ENCODE measurements at places on chromosomes 6 and 20.

- DNase-seq: no peak
Measured at GRCh38 chr6:107611094-107611810, 121.3 kb downstream of the SOBP start.

DNA sequence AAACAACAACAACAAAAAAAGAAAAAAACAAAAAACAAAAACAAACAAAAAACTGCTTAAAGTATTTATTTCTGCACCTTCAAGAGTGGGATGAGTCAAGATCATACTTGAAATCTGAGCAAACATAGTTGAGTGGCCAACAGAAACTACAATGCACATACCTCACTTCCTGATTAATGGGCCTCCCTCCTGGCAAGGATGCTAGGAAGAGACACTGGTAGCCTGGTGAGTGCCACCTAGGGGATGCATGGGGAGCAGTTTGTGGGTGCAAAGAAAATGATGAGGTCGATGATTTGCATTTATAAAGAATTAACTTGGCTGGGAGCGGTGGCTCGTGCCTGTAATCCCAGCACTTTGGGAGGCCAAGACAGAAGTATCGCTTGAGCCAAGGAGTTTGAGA is 808.1 kb downstream of the MAFB start:
- DNase-seq: no peak

DNA sequence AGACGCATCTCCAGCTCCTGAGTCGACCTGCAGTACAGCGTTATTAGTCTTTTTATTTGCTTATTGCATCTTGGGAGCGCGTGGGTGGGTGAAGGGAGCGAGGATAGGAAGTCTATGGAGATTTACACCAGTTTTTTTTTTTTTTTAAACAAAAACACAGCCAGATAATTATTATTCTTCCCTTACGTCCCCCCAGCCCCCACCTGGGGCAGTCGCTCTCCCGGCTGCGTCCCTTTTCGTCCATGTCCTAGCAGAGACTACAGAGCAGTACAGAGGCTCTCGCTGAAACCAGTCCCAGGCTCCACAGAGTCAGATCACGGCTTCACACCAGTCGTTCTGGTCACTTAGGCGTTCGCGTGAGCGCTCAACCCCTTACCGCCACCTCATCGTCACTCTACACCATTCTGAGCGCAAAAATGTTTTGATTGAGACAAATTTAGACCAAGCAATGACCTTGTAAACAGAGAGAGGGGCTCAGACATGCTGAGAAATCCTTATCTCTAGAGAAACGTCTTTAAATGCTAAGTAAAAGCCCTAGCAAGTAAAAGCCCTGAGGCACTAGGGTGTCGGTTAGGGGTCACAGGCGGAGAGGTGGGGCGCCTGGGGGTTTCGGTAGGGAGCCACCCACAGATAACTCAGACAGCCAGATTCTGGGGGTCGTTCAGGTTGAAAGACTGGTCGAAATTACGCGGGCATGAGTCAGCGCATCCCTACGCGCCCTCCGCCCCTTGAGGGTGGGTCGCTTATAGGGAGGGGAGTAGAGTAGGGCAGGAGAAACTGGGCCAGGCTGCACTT is 975 bp upstream of the PPT2 start:
- no peak for DNase-seq

GRCh38 chr6:116472706-116473105 is 11.5 kb downstream of the CALHM6 start:
- DNase-seq: no peak

DNA sequence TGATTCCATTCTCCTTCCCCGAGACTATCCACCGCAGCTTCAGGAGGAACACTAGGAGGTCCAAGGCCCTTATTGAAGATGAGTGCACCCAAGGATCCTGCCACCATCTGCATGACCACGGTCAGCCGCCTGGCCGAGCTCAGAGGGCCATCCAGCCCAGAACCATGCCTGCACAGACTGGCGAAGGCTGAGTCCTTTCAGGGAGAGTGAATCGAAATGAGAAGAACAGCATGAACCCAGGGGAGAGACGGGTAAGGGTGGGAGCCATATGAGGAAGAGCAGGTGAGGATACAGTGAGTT is 26.3 kb downstream of the SERPINB6 start:
- no peak for DNase-seq

GRCh38 chr20:2578475-2579192 is 42.3 kb downstream of the TMC2 start:
- DNase-seq: no peak

DNA sequence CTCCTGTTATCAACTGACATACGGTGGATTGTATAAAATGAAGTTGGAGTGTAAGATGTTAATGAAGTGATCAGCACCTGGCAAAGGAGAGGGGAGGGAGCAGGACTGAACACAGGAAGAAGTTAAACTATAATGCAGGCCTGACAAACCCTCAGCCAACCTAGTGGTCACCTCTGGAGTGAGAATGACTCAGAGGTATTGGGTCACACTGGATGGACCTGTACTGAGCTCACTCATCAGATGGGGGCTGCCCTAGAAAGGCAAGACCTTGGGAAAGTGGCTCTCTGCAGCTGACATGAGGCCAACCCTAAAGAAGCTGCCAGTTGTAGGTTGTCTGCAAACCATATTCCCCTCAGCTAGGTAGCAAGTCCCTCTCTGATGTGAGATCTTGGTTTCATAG is 193.3 kb upstream of the HTR1E start:
- DNase-seq: no peak

GRCh38 chr20:19027971-19028370 is 184.5 kb upstream of the SLC24A3 start:
- no peak for DNase-seq

DNA sequence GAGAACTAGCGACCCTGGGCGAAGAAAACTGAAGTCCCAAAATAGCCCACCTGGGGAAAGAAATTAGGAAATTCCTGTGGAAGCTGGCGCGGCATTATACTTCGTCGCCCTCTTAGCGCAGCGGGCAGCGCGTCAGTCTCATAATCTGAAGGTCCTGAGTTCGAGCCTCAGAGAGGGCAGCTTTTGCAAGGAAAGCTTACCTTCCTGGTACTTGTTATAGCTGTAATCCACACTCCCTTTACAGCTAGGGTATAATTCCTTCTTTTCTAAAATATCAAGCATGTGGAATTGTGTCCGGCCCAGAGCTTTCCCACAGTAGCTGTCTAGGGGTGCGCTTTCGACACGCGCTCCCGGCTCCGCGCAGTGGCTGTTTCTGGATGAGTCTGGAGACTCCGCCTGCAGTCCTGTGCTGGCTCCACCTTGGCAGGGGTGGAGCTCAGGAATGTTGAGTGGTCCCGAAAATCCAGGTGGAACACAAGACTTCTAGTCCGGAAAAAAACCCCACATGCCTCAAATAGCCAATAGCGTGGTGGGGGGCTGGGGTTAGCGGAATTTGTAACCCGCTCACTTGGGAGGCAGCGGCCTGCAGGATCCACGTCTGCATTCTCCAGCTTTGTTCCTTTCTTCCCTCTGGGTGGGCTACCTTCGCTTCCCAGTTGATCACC is 83.7 kb upstream of the ZNF322 start:
- DNase-seq: no peak

DNA sequence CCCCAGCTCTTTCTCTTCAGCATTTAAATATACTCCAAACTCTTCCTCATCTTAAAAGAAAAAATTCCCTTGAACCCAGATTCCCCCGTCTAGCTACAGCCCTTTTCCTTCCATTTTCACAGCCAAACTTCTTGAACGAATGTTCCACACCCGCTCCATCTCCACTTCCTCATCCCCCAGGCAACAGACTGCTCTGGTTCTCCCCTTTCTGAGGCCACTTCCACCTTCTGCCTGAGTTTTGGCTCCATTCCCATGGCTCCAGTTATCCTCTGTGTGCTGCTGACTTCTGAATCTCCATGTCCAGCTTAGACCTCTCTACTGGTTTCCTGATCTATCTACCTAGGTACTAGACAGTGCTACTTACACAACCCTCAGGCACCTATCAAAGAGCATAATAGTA is 106.4 kb downstream of the RALGAPA2 start:
- DNase-seq: no peak

DNA sequence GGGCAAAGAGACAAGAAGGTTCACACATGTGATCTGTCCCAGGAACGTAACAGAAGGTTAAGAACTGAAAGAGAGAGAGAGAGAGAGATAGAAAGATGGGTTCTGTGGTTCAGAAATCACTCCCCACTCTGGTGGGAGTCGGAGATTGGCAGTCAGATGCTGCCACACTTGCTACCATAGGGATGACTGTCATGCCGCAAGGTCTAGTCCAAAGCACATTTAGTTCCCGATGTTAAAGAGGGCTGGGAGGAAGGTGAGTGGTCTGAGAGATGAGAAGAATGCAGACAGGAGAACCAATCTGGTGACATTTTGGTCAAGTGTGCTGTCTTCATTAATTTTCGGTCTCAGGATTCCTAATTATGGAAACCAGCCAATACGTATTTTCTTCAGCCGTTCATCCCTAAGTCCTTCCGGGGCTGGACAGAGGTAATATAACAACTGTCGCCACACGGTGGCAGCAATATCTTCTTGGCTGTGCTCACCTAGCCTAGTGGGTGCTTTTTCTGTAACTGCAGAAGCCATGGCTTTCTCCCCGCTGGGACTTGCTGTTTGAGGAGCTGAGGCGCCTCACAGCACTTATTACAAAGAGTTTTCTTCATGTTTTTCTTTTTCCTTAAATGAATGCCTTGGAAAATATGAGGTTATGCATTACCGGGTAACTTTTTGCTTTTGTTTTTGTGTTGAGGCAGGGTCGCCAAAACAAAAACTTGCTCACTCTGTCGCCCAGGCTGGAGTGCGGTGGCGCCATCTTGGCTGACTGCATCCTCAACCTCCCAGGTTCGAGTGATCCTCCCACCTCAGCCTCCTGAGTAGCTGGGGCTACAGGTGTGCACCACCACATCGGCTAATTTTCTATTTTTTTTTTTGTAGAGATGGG is 46.0 kb downstream of the SLC35D3 start:
- peak; percentile 16 for DNase-seq

GRCh38 chr6:10424040-10424439 is 9.2 kb upstream of the TFAP2A start:
- DNase-seq: no peak

- no peak for DNase-seq
Measured at GRCh38 chr6:6972456-6972855, 135.3 kb upstream of the RREB1 start.

DNA sequence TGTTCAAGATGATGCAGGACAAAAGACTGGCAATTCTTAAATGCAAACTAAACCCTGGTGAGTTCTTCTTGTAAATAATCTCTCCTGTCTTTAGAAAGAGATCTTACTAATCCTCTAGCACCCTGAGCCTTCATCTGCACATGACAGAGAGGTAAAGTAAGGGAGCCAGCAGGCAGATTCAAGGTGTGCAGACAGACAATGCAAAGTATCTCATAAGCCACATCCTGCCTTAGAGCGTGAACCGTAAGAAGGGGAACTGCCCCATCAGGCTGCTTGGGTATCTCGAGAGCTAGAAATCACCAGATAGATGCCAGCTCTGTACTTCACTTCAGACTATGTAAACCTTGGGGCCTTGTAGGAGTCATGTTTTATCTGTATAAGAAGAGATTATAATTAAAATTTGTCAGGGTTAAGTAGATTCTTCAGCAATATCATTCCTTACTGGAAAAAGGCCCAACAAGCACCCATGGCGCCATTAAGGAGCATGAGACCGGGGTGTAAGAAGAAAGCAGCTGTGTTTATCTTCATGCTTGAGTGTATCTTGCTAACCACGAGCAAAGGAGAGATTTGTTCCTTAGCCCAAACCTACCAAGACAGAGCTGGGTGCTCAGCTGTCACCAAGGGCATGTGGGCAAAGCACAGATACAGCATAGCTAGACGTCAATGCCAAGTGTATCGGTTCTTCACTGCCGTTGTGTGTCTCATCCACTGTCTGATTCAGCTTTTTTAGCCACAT is 24.4 kb downstream of the CNR1 start:
- DNase-seq: no peak

DNA sequence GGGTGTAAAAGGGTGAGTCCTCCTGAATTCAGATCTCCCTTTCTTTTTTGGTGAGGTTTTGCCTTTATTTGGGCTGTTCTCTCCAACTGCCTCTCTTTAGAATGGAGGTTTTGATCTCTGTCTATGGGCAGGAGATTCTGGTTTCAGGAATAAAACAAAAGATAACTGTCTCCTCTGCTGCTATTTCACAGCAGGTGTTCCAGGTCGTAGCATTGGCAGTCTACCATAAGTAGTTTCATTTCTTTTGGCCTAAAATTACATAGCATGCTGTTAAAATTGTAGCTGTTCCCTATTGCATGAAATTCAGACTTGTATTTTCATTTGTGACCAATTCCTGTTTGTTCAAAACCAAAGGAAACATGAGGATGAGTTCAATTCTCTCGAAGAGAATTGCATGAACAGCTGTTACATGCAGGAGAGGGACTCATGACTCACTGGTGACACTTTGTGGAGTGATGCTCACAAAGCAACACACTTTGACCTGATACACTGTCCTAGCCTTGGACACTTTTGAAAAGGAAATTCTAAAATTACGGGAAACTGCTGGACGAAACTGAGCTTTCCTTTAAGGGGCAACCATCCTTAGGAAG is 76.8 kb upstream of the SIRPG start:
- no peak for DNase-seq

DNA sequence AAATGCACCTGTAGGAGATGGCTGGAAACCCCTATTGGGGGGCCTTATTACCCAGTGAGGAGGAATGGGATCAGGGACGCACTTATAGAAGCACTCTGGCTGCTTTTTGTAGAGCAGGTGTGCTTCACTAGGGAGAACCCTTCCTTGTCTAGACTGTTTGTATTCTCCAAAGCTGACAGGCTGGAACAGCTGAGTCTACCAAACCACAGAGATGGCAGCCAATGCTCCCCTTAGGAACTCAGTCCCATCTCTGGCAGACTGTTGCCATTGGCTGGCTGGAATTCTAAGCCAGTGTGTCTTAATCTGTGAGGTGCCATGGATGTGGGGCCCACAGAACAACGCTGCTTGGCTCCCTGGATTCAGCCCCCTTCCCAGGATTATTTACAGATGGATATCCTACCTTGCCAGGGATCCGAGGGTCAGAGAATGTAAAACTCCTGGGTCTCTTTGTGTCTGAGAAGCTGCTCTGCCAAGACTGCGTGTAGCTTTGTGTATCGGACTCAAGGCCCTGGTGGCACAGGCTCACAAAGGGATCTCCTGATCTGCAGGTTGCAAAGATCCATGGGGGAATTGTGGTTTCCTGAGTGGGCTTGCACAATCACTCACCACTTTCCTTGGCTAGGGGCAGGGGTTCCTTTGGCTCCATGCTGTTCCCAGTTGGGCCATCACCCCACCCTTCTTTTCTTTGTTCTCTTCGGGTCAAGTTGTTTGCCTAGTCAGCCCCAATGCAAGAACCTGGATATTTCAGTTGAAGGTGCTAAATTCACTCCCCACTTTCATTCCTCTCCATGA is 26.1 kb downstream of the C6orf52 start:
- no peak for DNase-seq

DNA sequence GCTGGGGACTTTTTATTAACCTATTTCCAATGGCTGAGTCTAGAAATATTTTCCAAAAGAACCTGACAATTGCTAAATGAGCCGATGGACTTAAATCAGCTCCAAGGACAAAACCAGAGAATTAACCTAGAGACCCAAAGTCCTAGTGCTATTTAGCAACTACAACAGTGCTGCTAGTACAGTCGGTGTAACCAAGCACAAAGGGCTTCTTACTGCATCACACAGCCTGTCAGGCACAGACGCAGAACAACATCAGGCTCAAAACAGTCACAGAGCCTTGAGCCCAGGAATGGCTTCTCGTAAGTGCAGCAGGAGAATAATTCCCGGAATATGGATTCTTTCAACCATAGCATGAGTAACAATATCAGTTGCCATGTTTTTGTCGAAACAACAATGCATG is 70.0 kb downstream of the GFOD1 start:
- no peak for DNase-seq

- no peak for DNase-seq
Measured at GRCh38 chr6:17038316-17038715, 63.5 kb upstream of the STMND1 start.
